ENCODE measurements at places on chromosomes 2 and 18.
A peak's percentile ranks its signal among the peaks of the same experiment; 100 is the strongest.

GRCh38 chr2:62713837-62714236 is 8.3 kb downstream of the EHBP1 start:
- DNase-seq = peak; percentile 50

GRCh38 chr2:179596018-179596417 is 265.4 kb downstream of the ZNF385B start:
- no peak for DNase-seq

DNA sequence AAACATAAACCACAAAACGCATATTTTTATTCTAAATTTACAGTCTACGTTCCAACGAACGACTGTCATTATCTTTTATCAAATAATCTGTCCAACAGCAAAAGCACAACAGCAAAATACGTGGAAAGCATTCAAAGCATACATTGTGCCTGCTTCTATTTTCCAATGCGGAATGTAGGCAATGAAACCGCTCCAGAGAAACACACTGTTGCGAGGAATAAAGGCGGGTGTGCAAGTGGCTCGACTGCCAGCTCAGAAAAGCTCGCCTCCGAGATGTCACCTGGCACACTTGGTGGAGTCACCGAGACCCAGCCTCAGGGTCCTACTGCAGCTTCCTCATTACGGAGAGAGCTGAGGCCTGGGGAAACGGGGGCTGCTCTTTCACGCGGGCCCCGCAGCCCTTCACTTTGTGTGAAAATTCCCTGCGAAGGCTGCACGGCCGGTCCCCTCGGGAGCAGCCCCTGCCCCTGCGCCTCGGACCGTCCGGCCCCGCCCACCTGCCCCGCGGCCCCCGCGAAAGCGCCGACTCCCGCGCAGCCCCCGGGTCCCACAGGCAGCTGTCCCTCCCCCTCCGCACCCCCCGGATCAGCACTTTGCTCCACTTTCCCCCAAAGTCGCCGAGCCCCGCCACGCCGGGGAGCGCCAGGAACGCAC is 752 bp downstream of the MGAT4A start:
- peak; percentile 33 for DNase-seq

- no peak for DNase-seq
These were observed 94.6 kb downstream of the EN1 start for GRCh38 chr2:118752762-118753429.

DNA sequence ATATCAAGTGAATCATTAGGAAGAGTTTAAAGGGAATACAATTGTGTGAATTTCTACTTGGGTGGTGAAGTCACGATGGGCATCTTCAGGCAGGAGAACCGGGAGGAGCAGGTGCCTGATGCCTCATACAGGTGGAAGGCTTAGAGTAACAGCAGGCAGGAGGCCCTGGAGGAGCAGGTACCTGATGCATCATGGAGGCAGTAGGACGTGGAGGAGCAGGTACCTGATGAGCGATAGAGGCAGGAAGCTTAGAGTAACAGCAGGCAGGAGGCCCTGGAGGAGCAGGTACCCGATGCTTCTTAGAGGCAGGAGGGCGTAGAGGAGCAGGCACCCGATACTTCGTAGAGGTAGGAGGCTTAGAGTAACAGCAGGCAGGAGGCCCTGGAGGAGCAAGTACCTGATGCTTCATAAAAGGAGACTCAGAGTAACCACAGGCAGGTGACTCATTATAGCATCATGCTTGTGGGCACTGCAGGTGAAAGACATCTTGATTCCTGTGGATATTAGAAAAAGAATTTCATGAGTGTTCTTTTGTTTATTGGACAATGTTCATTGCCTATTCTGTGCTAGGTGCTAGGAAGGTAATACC is 133.9 kb downstream of the ATP9B start:
- DNase-seq = no peak

Data from NCI-H82 (cell line).